ENCODE measurements at places on chromosomes 7 and 10.
A peak's percentile ranks its signal among the peaks of the same experiment; 100 is the strongest.

GRCh38 chr7:110541962-110542361 is 549.0 kb upstream of the LRRN3 start:
- no peak for DNase-seq

- DNase-seq: no peak
These were observed 50.8 kb upstream of the ABLIM1 start for GRCh38 chr10:114708717-114709335.

GRCh38 chr7:34096198-34096651 is 190.9 kb downstream of the BMPER start:
- DNase-seq: no peak

- DNase-seq: peak; percentile 3
These were observed 174.2 kb downstream of the KIAA1217 start for GRCh38 chr10:24382979-24383663.

GRCh38 chr10:11578802-11579255 is 32.6 kb downstream of the USP6NL start:
- peak; percentile 40 for DNase-seq

- no peak for DNase-seq
These were observed 10.5 kb upstream of the KCP start for GRCh38 chr7:128920913-128921582.

DNA sequence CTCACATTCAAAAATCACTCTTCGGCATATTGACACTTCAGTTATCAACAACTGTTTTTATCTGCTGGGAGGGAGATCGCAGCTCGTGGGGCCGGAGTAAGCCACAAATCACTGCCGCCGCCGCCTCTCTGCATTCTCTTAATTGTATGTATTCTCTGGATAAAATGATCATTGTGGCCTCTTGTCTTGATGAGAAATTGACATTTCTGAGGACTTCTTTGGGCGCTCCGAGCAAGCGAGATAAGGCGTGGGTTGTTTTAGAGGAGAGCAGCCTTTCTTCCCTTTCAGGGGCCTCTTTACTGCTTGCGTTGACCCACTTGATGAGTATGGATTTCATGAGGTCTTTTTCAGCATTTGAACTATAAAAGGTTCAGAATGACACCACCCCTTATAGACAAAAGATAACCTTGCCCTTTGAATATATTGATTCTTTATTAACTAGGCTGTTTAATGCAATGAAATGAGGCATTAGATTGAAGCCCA is 130.6 kb downstream of the EBF3 start:
- no peak for DNase-seq

DNA sequence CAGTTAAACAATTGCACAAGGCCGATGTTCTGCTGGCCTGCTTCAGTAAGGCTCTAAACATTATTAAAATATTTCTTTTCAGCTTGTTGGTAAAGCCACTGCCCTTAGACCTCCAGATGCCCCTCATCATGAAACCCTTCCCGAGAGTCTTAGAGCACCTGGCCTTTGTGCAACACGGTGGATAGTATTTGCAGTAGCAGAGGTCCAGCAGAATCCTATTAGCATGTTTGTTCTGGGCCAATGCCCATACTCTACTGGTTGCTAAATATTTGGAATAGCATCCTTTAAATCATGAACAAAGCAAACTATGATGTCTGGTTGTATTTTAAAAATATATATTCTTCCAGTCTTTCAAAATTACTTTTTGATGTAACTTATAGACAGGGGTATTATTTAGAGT is 584.6 kb downstream of the CNTNAP2 start:
- no peak for DNase-seq

GRCh38 chr10:15588151-15588550 is 131.6 kb downstream of the ITGA8 start:
- DNase-seq: no peak

- no peak for DNase-seq
These were observed 12.4 kb downstream of the PRKG1 start for GRCh38 chr10:51086710-51087109.

DNA sequence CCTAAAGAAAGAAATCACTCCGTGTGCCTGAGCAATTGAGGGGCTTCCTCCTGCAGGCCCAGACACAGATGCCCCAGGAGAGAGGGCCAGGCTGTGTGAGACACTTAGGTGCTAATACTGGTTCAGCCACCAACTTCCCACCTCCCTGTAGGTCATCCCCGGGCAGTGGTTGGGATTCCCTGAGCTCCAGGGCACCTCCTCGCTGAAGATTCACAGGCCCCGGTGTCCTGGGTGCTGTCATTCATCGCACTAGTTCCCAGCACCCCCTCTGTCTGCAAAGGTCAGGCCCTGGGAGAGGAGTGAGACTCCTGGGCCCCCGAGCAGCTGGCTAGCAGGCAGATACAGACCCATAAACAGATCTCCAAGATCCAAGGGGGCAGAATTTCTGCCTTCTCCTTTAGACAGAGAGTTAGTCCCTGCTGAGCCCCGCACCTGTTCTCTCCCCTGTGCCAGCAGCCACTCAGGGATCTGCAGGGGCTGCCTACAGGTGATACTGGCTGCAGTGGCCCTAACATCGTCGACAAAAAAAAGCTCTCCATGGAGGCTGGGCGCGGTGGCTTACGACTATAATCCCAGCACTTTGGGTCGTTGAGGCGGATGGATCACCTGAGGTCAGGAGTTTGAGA is 38.2 kb upstream of the GTF2I start:
- no peak for DNase-seq

- no peak for DNase-seq
These were observed 193.4 kb upstream of the STEAP4 start for GRCh38 chr7:88500131-88500530.

GRCh38 chr10:43160921-43161255 is 22.6 kb downstream of the CSGALNACT2 start:
- no peak for DNase-seq

DNA sequence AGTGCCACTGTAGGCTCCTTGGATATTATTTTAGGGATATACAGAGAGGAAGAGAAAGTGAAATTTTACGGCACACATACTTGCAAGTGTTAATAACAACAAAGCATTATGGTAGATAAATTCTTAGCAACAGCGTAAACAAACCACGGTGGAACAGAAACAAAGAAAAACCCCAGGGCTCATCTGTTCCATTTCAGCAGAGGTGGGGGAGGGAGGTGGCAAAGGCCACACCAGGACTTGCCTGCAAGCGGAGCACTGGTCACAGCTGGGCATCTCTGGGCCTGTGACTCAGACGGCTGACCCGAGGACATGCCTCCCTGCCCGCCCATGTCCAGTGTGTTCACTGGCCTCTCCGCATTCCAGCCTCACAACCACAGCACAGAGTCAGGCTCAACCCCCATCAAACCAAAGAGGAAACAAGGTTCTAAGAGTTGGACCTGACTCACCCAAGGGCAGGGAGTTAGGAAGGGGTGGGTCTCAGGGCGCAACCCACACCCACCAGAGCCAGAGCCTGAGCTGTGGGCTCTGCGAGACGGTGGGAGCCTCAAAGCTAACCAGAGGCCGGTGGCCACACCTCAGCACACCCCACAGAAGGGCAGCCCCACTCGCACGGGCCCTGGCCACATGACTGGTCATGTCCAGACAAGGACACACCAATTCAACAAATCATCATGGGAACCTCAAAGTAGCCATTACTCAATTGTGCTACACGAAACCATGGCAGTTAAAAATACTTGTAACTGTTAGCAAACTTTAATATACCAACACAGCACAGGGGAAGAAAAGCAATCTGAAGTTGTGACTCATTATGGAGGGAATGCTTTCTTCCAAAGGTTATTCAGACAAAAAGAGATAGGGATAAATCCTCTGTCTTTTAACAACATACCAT is 10.7 kb downstream of the ESYT2 start:
- peak; percentile 53 for DNase-seq

DNA sequence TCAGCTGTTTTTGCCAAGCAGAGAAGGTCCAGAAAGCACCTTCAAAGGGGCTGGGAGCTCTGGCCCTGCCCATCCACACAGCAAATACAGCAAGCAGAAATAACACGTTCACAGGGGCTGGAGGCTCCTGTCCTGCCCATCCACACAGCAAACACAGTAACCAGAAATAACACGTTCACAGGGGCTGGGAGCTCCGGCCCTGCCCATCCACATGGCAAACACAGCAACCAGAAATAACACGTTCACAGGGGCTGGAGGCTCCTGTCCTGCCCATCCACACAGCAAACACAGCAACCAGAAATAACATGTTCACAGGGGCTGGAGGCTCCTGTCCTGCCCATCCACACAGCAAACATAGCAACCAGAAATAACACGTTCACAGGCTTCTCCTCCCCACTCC is 558.1 kb downstream of the PTPRN2 start:
- no peak for DNase-seq

GRCh38 chr10:35208536-35208935 is 81.9 kb downstream of the CREM start:
- DNase-seq: peak; percentile 33

DNA sequence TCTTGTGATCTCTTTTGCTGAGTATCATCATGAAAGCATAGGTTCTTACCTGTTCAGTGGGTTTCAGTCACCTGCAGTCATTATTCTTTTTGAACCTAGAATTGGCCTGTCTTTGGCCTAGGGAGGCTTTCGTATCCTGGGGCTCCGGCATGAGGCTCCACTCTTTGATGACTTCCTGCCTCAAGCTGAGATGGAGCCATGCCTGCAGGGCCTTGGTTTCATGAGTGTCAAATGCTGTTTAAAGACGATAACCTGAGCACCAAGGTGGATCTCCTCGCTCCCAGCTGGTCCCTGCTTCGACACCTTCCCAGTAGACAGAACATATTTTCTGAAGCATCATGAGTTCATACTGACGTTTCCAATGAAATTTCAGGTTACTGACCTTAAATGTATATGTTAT is 597.8 kb upstream of the FOXK1 start:
- DNase-seq: no peak

- DNase-seq: no peak
These were observed 41.8 kb upstream of the IGFBP3 start for GRCh38 chr7:45962861-45963260.

DNA sequence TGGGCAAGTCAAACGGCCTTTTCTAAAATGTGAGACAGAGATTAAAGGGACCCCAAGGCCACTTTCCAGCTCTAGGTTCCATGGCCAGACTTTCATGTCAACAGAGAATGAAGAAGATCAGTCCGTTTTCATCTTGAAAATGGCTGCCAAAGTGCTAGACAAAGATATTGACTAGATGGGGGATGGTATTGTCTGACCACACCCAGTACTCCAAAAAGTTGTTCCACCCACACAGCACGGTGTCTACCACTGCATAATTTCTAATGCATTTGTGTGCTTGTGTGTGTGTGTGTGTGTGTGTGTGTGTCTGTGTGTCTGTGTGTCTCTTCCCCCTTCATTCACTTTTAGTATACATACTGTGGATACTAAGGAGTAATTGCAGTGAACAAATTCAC is 1.3 kb downstream of the COL1A2 start:
- no peak for DNase-seq

GRCh38 chr10:31679936-31680335 is 248.7 kb downstream of the ARHGAP12 start:
- no peak for DNase-seq

DNA sequence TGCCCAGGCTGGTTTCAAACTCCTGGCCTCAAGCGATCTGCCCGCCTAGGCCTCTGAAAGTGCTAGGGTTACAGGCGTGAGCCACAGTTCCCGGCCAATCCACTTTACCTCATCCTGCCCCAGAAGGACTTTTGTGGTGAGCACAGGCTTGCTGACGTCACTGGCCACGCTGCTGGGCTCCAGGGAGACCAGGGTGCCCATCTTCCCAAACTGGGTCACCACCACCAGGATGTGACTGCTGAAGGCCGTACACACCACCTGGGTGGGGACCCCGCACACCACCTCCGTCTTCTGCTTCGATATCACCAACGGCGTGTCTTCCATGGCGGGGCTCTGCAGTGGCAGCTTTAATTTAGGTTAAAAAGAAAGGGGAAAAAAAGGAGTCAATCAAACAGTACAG is 816 bp downstream of the PSMG3 start:
- DNase-seq: peak; percentile 32

GRCh38 chr10:86261941-86262687 is 104.5 kb downstream of the GRID1 start:
- no peak for DNase-seq

DNA sequence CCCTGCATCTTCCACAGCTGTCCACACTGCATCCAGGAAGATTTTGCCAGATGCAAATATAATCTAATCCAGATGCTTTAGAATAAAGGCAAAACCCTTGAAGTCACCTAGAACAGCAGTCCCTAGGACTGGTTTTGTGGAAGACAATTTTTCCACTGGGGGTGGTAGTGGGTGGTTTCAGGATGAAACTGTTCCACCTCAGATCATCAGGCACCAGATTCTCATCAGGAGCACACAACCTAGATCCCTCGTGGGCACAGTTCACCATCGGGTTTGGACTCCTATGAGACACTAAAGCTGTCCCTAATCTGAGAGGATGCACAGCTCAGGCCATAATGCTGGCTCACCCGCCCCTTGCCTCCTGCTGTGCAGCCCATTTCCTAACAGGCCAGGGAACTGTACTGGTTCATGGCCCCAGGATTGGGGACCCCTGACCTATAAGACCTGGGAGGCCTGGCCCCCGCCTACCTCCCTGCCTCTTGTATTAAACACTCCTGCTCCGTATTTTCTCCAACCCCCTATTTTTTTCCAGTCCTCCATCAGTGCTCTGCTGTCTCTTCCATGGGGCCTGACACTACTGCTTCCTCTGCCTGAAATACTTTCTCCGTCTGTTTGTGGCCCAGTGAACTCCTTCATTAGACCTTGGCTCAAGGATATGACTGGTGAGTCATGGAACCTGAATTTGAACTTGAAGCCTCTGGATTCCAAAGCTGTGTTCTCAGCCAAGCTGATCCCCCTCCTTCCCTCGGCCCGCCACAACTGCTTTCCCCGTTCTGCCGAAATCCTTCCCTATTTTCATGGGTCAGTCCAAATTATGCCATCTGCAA is 79.9 kb upstream of the RHEB start:
- no peak for DNase-seq

DNA sequence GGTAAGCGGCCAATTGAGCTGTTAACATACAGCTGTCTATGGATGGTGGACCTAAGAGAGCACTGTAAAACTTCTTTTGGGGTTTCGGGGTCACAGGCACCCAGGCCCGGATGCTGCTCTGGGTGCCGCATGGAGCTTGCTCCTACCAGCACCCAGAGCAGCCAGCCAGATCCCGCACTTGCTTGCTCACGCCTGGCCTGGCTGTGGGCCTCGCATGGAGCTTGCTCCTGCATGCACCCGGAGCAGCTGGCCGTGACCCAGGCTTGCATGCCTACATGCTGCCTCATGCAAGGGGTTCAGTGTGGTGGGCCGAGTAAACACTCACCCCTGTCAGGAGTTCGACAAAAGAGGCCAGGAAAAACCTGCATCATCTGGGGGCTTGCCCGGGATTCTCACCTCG is 896.9 kb downstream of the SORCS1 start:
- DNase-seq: no peak

DNA sequence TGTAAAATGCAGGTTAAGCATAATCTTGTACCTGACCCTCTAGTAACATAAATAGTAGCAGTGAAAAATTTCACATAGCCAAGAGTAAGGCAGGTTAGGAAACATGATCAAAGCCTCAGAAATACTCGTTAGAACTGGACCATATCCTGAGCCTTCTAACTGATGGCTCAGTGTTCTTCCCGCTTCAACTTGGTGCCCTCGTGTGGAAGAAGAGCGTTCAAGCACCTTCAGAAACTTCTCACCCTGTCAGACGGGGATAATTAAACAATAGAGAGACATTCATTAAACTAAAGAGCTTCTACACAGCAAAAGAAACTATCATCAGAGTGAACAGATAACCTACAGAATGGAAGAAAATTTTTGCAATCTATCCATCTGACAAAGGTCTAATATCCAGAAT is 124.5 kb downstream of the MYOF start:
- DNase-seq: no peak

GRCh38 chr7:46774515-46774914 is 807.4 kb downstream of the TNS3 start:
- no peak for DNase-seq
